ENCODE measurements at places on chromosomes 2 and 18.

DNA sequence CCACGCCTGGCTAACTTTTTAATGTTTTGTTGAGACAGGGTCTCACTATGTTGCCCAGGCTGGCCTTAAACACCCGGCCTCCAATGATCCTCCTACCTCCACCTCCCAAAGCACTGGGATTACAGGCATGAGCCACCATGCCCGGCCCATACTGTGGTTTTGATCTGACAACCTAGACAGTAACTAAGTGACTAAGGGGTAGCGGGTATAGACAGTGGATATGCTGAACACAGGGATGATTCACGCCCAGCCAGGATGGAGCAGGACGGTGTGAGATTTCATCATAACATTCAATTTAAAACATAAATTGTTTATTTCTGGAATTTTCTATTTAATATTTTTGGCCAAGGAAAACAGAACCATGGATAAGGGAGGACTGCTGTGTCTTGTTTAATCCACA, 36.0 kb upstream of the YPEL5 start:
- no peak for DNase-seq

DNA sequence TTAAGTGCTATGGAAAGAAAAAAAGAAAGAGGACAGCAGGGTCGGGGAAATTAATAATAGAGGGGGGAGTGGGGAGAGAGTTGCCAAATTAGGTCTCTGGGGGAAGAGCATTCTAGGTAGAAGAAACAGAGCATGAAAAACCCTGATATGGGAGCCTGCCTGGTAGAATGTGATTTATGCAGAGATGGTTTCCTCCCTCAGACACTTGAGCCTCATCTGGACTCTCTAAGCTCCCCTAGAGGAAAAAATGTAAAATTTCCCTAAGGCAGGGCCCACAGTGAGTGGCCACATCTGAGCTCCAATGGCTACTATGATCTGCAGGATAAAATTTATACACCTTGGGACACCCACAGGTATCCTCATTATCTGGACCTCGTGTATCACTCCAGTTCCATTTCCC, 20.6 kb upstream of the EPAS1 start:
- no peak for DNase-seq

DNA sequence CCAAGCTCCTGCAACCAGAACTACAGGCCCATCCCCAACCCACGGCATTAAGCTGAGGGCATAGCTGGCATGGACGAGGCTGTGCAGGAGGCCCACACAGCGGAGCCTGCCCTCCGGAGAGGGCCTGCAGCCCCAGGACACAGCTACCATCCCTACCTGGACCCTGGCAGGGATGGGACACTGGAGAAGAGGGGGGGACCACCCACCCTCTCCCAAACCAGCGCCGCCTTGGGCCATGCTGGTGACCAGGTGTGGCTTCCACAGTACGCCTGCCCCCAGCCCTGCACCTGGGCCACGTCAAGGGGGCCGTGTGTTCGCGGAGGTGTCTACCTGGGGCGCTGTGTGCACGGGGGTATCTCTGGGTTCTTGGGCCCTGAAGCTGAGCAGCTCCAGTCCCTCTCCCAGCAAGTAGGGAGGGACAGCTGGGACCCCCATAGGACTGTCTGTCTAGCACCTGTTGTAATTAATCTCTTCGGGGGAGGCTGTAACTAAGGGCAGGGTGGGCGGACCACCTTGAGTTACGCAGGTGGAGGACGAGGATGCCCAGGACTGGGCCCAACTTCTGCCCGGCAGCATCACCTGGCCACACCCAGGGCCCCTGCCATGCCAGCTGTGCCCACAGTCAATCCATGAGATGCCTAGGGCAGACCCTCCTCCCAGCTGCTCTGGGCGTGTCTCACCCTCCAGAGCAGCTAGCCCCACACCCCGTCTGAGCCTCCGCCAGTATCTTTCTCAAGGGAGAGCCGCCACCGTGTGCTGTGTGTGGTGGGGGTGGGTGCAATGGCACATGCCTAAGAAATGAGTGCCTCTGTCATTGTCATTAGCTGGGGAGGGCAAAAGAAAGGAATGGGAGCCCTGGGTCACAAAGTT, 18.3 kb downstream of the HS6ST1 start:
- no peak for DNase-seq

DNA sequence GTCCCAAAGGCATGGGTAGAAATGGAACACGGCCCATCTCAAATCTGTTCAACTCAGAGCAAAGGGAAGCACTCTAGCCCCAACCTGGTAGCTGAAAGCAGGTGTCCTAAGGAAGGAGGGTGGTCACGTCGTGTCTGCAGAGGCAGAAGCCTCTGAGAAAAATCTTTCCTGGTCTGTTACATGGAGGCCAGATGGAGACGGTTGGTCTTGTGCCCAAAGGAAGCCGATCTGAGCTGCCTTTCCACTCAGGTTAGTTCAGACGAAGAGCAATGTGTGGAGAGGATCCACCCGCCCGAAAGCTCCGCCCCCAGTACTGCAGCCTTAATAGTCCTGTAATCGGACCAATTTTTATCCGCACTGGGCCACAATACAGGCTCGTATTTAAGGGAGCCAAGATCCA, 54.9 kb upstream of the AMMECR1L start:
- no peak for DNase-seq

- no peak for DNase-seq
These were observed 214.1 kb upstream of the COPS8 start for GRCh38 chr2:236871500-236872001.
